Endothelial cell of coronary artery (primary cell): ENCODE measurements at places on chromosomes 3 and 15. TPM values are rescaled to one million over a fixed set of nuclear protein-coding genes. Genes with fewer than 3 reads are reported as not detected.

The POPDC2 gene
- total RNA-seq, result 0.09 TPM in 2 replicates

The RNU5B-1 gene
- not detected in 2 replicates for total RNA-seq

The GOLGA8K gene
- total RNA-seq, result 0.09 and 0.28 TPM in 2 replicates

The KIF15 gene
- total RNA-seq, result 5.6 and 12.7 TPM in 2 replicates

The THRB gene
- 0.09 and 0.38 TPM in 2 replicates for total RNA-seq

The CLEC3B gene
- total RNA-seq, result 0.72 and 2.6 TPM in 2 replicates

The GOLGA8Q gene
- total RNA-seq, result 0.18 and 0.94 TPM in 2 replicates

The CADPS gene
- total RNA-seq, result not detected in 2 replicates

The POLQ gene
- 4.0 and 6.8 TPM in 2 replicates for total RNA-seq

The FGF12 gene
- total RNA-seq, result 0.28 and 1.1 TPM in 2 replicates

The SPTBN5 gene
- total RNA-seq, result 6.3 and 10.5 TPM in 2 replicates
